ENCODE measurements at places on chromosomes 2 and 18. TPM values are rescaled to one million over a fixed set of nuclear protein-coding genes. Genes with fewer than 3 reads are reported as not detected.

The RAX gene
- not detected for total RNA-seq

The LIMS1 gene
- total RNA-seq = 26.2 TPM

The RAPGEF4 gene
- total RNA-seq = not detected

The GATA6 gene
- not detected for total RNA-seq

The CRYBA2 gene
- total RNA-seq = not detected

The ANKRD30B gene
- total RNA-seq = not detected

The PGAP1 gene
- total RNA-seq = 22.9 TPM

The DSG1 gene
- not detected for total RNA-seq

The TSHZ1 gene
- total RNA-seq = 9.0 TPM

The GFPT1 gene
- total RNA-seq = 18.1 TPM

The RNPEPL1 gene
- total RNA-seq = 98.0 TPM

The METTL21A gene
- total RNA-seq = 34.4 TPM

The SLC19A3 gene
- total RNA-seq = not detected

The KIAA2012 gene
- not detected for total RNA-seq

The CYTIP gene
- 358 TPM for total RNA-seq

The SERPINB8 gene
- total RNA-seq = 22.1 TPM

The CCDC74B gene
- total RNA-seq = 1.4 TPM

The SPEG gene
- total RNA-seq = 0.10 TPM

The CPLX4 gene
- total RNA-seq = not detected

The SH3YL1 gene
- 48.4 TPM for total RNA-seq

The EML4 gene
- total RNA-seq = 134 TPM

The UGT1A8 gene
- total RNA-seq = not detected

The CXCR4 gene
- 2,047 TPM for total RNA-seq

The NRP2 gene
- total RNA-seq = 6.8 TPM

The COL6A3 gene
- total RNA-seq = 0.10 TPM

Measured in B cell (primary cell).